Gastroesophageal sphincter (tissue), 4 donors: ENCODE measurements at places on chromosomes 13 and 19.

DNA sequence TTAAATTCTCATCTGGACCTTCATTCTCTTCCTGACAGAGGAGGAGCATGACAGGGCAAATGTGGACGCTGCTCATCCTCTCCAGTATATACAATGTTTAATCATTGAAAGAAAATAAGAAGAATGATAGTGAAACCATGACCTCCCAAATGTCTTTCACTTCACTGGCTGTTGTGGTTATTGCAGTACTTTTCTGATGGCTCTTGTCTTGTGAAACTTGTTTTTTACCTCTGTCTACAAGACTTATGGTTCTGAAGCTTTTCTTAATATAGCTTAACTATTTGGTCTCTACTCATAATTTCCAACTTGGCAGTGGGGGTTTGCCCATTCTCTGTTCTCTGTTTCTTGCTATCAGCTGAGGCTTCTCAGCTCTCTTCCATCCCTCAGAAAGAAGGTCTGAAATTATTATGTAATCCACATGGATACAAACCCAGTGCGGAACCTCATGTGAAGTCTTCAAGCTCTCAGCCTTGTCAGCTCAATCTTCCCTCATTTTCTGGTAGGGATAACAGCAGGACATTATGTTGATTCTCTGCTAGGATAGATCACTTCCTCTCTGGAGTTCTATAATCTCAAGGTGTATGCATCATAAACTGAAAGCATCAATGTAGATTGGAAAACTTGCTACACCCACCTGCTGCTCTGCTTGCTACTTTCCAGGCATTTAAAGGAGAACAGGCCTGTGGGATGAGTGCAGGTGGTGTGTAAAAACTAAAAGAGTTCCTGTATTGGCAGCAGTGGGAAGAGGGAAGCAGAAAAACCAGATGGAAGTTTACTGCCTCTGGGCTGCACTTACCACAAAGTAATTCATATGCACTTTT lies 250.3 kb upstream of the HTR2A start:
- H3K27ac ChIP-seq: no peak overlapping the region
- H3K36me3 ChIP-seq: no peaks in the 10 kb centered on the region
- no peak overlapping the region for H3K4me3 ChIP-seq
- H3K27me3 ChIP-seq: no peaks in the 10 kb centered on the region
- H3K4me1 ChIP-seq: no peaks in the 10 kb centered on the region

GRCh38 chr13:37109051-37109678 lies 3.7 kb upstream of the CSNK1A1L start:
- no peaks in the 10 kb centered on the region for H3K36me3 ChIP-seq
- no peaks in the 10 kb centered on the region for H3K27me3 ChIP-seq
- ATAC-seq: no peak

DNA sequence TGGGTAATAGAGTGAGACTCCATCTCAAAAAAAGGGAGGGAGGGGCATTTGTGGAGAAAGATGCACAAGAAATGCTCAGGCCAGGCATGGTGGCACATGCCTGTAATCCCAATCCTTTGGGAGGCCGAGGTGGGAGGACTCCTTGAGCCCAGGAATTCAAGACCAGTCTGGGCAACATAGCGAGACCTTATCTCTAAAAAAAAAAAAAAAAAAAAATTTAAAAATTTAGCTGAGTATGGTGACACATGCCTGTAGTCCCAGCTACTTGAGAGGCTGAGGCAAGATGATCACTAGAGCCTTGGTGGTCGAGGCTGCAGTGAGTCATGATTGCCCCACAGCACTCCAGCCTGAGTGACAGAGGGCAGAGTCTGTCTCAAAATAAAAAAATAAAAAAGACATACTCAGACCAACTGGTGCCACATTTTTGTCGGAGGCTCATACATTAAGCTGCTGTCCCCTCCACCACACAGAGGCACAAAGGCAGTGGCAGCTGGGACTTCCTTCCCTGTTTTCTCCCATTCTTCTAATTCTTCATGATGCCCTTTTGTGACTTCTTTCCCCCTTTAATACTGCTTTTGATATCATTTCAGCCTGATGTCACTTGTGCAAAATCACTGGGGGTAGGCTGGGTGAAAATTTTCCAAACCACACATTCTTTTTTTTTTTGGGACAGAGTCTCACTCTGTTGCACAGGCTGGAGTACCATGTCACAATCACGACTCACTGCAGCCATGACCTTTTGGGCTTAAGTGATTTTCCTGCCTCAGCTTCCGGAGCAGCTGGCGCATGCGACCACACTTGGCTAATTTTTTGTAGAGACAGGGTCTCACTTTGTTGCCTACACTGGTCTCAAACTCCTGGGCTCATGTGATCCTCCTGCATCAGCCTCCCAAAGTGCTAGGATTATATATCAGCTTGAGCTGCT lies 26.8 kb upstream of the CXCL17 start:
- no peak overlapping the region for H3K27ac ChIP-seq
- ATAC-seq: no peak
- H3K4me3 ChIP-seq: no peak overlapping the region
- no peaks in the 10 kb centered on the region for H3K36me3 ChIP-seq
- peaks cover 6% of the 10 kb centered on the region for H3K4me1 ChIP-seq
- H3K27me3 ChIP-seq: no peaks in the 10 kb centered on the region

DNA sequence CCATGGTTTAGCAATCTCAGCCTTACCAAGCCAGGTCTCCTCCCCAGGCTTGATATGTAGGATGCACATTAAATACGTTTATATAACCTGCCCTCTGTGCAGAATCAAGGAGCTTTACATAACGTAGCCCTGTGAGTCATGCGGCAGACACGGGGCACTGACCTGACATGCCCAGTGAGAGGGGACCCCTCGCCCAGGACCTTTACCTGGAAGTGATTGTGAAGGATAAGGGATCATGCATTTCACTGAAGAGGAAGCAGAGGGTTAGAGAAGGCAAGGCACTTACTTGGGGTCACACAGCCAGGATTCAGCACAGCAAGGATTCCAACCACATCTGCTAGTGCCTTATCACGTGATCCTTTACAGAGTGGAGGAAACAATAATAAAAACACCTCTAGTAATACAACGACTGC lies 18.9 kb upstream of the FOSB start:
- H3K27ac ChIP-seq: peak overlapping the region; percentile 86
- H3K4me1 ChIP-seq: peaks cover 50% of the 10 kb centered on the region
- H3K4me3 ChIP-seq: no peak overlapping the region
- no peaks in the 10 kb centered on the region for H3K27me3 ChIP-seq
